Inflammatory macrophage (primary cell): ENCODE measurements at places on chromosomes 13 and 19.
A peak's percentile ranks its signal among the peaks of the same experiment; 100 is the strongest.

DNA sequence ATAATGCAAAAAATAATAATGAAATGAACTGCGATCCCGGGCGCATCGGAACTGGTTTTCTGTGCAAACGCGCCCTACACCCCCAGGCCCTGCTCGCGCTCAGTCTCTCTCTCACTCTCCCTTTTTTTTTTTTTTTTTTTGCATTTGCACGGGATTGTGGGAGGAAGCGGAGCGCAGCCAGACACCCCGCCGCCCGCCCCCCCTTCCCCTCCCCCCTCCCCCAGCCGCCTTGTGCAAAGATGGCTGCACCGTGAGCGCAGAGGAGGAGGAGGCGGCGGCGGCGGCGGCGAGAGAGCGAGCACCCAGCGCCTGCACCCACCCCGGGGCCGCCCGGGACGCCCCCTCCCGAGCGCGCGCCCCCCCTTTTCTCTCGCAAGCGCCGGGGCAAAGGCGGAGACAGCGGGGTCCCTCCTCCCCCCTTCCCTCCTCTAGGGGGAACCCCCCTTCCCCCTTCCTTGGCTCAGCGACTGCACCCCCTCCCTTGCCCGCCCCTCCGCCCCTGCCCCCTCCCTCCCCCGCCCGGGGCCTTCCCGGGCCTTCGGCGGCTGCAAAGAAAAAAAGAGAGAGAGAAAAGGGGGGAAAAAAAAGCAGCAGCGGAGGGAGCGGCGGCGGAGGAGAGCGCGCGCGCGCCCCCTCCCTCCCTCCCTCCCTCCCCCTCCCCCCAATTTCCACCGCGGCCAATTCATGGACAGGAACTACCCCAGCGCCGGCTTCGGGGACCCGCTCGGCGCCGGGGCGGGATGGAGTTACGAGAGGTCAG lies at the start of gene PRR12:
PRR12 (plus strand) TSS at position 212 of the 760 bp plus-strand sequence; CDS start at position 685, 473 bp downstream.
- peak; percentile 72 for DNase-seq

DNA sequence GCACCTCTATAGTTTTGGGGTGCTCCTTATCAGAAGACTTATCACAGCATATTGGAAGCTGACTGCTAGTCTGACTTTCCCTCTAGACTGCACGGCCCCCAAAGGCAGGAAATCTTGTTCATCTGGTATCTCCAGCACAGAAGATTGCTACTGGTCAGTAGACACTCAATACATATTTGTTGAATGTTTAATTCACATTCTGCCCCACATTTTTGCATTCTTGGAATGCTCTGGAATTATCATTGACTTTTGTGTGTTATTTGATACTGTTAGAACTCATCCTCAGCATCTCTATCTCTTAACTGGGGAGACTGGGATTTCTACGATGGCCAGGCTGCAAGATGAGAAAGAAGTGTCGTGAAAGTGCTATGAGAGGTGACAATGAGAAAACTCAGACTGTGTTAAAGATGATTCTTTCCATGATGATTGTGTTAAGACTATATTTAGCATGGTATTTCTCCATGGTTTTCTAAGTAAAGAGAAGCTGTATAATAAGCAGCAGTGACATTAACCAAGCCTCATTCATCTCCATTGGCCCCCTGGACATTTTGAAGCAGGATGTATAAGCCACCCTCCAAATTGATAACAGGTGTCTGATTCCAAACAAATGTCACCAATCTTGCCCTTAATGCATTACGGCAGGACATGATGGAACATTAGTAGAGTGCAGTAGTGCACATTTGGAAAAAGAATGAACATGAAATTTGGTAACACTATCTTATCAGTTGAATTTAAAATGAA lies 440.9 kb downstream of the RFC3 start:
- no peak for DNase-seq

DNA sequence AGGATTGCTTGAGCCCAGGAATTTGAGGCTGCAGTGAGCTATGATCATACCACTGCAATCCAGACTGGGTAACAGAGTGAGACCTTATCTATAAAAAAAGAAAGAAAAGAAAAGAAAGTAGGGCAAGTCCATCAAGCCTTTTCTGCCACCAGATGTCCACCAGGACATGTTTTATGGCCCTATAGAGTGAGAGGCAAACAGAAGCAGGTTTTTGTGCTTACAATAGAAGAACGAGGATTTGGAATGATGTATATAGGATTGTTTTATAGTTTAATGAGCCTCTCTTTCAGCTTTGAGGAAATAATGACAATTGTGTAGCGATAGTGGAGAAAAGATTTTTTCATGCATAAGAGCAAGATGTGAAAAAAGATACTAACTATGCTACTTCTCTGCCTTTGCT lies 480.5 kb downstream of the KLF12 start:
- DNase-seq, result no peak

GRCh38 chr13:33202644-33203169 lies 82.8 kb downstream of the STARD13 start:
- no peak for DNase-seq

GRCh38 chr19:53809518-53810186 lies 14.5 kb downstream of the NLRP12 start:
- no peak for DNase-seq

GRCh38 chr13:97043302-97043701 lies 49.0 kb upstream of the OXGR1 start:
- DNase-seq, result no peak

DNA sequence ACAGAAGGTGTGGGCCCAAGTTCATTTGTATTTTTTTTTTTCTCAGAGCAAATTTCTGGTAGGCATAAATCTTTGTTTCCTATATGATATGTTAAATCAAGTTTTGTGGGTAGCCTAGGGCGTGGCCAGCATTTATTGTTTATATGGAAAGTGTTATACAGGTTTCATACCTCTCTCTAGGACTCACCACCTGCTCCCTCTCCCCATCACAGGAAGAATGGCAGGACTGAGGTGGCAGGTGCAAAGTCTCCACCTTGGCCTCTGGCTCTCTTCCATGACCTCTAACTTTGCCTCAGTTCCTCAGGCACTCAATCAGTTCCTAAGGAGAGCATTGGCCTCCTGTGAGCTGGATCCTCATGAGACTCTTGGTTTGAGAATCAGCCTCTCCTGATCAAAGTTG lies 172.3 kb upstream of the TSC22D1 start:
- DNase-seq, result no peak

- DNase-seq, result no peak
Observed at GRCh38 chr13:60755380-60756163, 358.6 kb downstream of the TDRD3 start.

DNA sequence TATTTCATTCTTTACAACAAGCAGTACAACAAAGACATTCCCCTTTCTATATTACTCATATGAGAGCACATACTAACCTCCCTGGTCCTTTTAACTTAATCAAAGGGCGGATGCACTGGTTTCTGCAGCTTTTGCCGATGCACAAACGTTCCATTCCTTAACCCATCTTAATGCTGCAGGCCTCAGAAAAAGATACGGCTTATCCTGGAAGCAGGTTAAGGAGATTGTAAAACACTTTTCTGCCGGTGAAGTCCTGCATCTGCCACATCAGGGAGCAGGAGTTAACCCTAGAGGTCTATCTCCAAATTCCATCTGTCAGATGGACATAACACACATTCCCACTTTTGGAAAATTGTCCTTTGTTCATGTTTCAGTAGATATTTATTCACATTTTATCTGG lies 11.5 kb upstream of the ZNF814 start:
- DNase-seq, result no peak

- peak; percentile 92 for DNase-seq
Observed at GRCh38 chr13:99498171-99499161, 2.8 kb upstream of the TM9SF2 start.

- no peak for DNase-seq
Observed at GRCh38 chr13:102311901-102312300, 89.9 kb downstream of the FGF14 start.

GRCh38 chr13:32707471-32707870 lies 121.2 kb downstream of the PDS5B start:
- DNase-seq, result no peak

- no peak for DNase-seq
Observed at GRCh38 chr19:33773704-33774624, 22.7 kb upstream of the KCTD15 start.

GRCh38 chr13:67916650-67917049 lies 686.5 kb upstream of the PCDH9 start:
- no peak for DNase-seq

- no peak for DNase-seq
Observed at GRCh38 chr19:18131841-18132596, 20.9 kb upstream of the PIK3R2 start.
